ENCODE measurements at places on chromosomes 3 and 15. TPM values are rescaled to one million over a fixed set of nuclear protein-coding genes. Genes with fewer than 3 reads are reported as not detected.
A peak's percentile ranks its signal among the peaks of the same experiment; 100 is the strongest.

LMCD1 gene
- total RNA-seq: 147 TPM

- H3K4me1 ChIP-seq: no peaks in the 10 kb centered on the region
- no peak overlapping the region for H3K27ac ChIP-seq
- peak; percentile 96 for DNase-seq
- H3K36me3 ChIP-seq: no peaks in the 10 kb centered on the region
- H3K4me3 ChIP-seq: no peak overlapping the region
- H3K27me3 ChIP-seq: no peaks in the 10 kb centered on the region
Observed at GRCh38 chr3:113287803-113288648, 76.7 kb downstream of the BOC start.

DNA sequence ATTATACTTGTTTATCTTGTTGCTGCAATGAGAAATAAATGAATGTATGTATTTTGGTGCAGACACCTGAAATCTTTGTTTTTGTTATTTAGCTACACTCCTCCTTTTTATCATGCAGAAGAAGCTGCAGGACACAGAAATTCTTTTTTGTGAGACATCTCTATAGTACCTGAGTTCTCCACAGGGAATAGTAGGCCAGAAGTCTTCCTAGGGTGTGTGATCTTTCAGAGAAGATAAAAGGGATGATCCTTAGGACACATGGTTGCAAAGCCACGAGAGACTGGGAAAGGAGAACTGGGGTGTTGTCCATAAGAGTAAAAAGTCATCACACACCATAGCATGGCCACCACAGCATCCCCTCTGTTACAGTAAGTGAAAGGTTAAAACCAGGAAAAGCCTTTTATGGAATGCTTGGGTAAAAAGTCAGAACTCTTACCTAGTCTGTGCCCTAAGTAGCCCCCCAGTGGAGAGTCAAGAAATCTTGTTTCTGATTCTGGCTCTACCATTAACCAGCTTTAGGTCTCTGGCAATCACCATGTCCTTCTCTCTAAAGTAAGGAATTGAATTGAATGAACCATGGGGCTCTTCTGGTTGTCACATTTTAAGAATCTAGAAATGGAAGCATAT, 31.9 kb upstream of the ADGRG7 start:
- no peak overlapping the region for H3K27ac ChIP-seq
- H3K4me1 ChIP-seq: no peaks in the 10 kb centered on the region
- H3K27me3 ChIP-seq: no peaks in the 10 kb centered on the region
- H3K36me3 ChIP-seq: no peaks in the 10 kb centered on the region
- no peak for DNase-seq

DNA sequence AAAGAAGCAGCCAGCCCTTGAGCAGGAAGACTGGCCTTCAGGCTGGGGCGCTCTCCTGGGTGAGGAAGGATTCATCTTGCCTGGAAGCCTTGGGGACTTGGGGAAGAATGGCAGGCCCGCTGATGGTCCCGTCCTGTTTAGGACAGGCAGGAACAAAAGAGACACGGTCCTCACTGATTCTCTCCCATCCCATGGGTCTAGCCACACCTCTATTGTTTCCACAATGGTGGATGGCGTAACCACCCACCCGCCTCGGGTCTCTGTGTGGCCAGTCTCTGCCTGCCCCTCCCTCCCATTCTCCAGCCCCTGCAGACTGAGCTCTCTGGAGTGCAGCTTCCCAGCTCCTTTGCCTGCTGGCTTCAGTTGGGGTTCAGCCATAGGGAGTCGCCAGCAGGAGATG, 284.3 kb downstream of the UACA start:
- H3K4me1 ChIP-seq: no peaks in the 10 kb centered on the region
- no peaks in the 10 kb centered on the region for H3K36me3 ChIP-seq
- no peak overlapping the region for H3K4me3 ChIP-seq
- H3K27me3 ChIP-seq: no peaks in the 10 kb centered on the region

EPHA6 gene
- 0.44 TPM for total RNA-seq

GRCh38 chr15:41286665-41287333, 45.6 kb downstream of the OIP5 start:
- H3K4me1 ChIP-seq: peaks cover 37% of the 10 kb centered on the region
- no peak for DNase-seq
- peaks cover 5% of the 10 kb centered on the region for H3K36me3 ChIP-seq
- H3K4me3 ChIP-seq: no peak overlapping the region

DNA sequence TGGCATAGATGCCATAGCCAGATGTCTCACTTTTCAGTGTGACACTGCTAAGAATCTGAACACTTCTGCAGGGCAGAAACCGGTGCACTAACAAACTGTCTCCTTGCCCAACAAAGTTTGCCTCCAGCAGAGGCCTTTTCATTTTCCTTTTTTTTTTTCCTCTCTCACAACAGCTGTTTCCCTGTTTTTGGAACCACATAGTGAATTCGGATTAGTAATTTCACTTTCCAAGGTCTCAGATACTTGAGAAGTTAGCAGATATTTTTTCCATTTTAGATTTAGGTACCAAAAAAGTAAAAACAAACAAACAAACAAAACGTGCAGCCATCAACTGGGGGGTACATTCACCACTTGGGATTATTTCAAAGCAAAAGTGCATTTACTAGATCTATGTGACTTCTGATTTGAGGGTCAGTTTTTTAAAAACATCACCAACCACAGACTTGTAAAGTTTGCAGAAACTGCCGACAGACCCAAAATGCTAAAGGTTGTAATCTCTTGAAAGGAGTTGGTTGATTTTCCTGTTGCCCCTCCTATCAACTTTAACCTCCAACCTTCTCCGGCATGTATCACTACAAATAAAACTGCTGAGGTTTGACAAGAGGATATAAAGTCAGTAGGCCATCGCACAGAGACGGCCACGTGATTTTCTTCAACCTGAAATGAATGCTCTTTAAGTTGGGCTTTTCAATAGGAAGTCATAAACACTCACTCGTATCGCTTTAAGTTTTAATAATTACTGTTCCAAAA, 169.1 kb downstream of the CDIN1 start:
- no peaks in the 10 kb centered on the region for H3K4me1 ChIP-seq
- H3K36me3 ChIP-seq: no peaks in the 10 kb centered on the region
- H3K4me3 ChIP-seq: no peak overlapping the region
- DNase-seq: no peak
- H3K27ac ChIP-seq: no peak overlapping the region

GRCh38 chr3:64873400-64873799, 185.6 kb upstream of the ADAMTS9 start:
- H3K4me1 ChIP-seq: peaks cover 14% of the 10 kb centered on the region
- no peak overlapping the region for H3K27ac ChIP-seq
- H3K27me3 ChIP-seq: no peaks in the 10 kb centered on the region
- H3K4me3 ChIP-seq: no peak overlapping the region
- H3K36me3 ChIP-seq: no peaks in the 10 kb centered on the region

DNA sequence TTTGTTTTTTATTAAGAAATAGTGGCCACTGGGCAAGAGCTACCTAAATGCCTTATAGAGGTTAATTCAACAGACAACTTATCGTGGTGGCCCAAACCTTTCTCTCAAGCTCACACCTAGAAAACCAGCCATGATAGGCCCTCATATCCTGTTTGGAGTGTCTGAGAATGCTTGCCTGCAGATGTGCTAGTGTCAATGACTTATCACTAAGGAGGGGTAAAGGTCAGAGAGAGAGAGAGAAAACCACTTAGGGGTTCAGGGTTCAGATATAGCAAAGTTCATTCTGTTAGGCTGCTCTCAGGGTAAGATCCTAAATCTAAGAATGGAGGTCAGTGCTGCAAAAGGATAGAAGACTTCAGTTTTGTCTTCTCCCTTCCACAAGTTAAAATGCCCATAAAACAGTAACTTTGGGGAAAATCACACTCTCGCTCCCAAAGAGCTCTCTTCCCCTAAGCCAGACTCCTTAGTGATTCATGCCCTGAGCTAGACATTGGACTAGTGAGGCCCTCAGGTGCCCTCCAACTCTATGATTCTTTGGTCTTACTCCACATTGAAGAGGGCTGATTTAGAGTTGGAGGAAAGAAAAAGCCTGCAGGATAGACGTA, 30.3 kb upstream of the B3GNT5 start:
- no peak for DNase-seq
- H3K27ac ChIP-seq: no peak overlapping the region
- no peak overlapping the region for H3K4me3 ChIP-seq
- no peaks in the 10 kb centered on the region for H3K36me3 ChIP-seq

GRCh38 chr3:26621906-26622620, 509 bp upstream of the LRRC3B start:
- H3K4me1 ChIP-seq: no peaks in the 10 kb centered on the region
- no peak overlapping the region for H3K27ac ChIP-seq
- DNase-seq: no peak

- peaks cover 20% of the 10 kb centered on the region for H3K27me3 ChIP-seq
Observed at GRCh38 chr3:53493963-53494791, at the start of gene CACNA1D. TSS of gene CACNA1D (plus strand) at chr3:53494611. CDS start at chr3:53495167, 556 bp downstream.

TRIM71 gene
- under 0.01 TPM for total RNA-seq

GRCh38 chr3:17025594-17026139, 140.9 kb downstream of the PLCL2 start:
- H3K4me1 ChIP-seq: no peaks in the 10 kb centered on the region
- no peak overlapping the region for H3K27ac ChIP-seq
- H3K36me3 ChIP-seq: no peaks in the 10 kb centered on the region
- H3K4me3 ChIP-seq: no peak overlapping the region
- no peak for DNase-seq
- H3K27me3 ChIP-seq: no peaks in the 10 kb centered on the region

C3orf52 gene
- total RNA-seq: 6.6 TPM

GRCh38 chr3:164918905-164919304, 159.4 kb downstream of the SI start:
- no peak overlapping the region for H3K4me3 ChIP-seq
- H3K27me3 ChIP-seq: no peaks in the 10 kb centered on the region
- DNase-seq: no peak
- H3K36me3 ChIP-seq: no peaks in the 10 kb centered on the region
- H3K27ac ChIP-seq: no peak overlapping the region

DNA sequence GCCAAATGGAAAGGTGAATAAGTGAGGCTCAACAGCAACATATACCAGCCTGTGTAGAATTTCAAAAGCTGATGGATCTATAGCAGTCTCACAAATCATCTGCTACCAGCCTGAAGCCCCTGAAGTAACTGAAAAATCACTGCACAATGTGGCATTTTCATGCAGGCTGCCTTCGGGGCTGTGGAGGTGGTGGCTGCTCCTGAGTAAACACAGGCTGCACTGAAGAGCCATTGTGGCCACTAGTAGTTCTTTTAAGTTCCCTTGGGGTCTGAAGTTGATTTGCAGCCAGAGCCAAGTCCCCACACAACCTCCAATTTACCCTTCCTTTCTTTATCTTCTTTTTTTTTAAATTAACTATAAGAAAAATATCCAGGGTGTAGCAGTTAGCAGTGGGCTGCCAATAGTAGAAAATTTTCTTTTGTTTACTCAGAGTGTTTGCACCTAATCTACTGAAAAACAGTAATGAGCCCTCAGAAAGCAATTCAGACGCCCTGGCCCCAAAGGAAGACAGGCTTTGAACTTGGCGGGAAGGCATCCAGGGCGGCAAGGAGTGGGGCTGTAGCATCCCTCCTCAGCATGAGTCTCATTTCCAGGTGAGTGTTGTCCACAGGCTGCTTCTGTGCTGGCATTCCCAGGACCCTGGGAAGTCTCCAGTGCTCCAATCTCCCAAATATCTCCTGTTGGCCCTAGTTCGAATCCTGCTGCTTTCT, 13.3 kb upstream of the SUSD5 start:
- no peaks in the 10 kb centered on the region for H3K4me1 ChIP-seq
- DNase-seq: no peak
- no peak overlapping the region for H3K4me3 ChIP-seq
- H3K36me3 ChIP-seq: no peaks in the 10 kb centered on the region
- no peaks in the 10 kb centered on the region for H3K27me3 ChIP-seq
- H3K27ac ChIP-seq: no peak overlapping the region

RTP1 gene
- total RNA-seq: not detected

GRCh38 chr3:183527428-183528379, 27.8 kb downstream of the KLHL6 start:
- no peaks in the 10 kb centered on the region for H3K27me3 ChIP-seq
- no peak overlapping the region for H3K27ac ChIP-seq
- no peak for DNase-seq
- H3K4me3 ChIP-seq: no peak overlapping the region

DNA sequence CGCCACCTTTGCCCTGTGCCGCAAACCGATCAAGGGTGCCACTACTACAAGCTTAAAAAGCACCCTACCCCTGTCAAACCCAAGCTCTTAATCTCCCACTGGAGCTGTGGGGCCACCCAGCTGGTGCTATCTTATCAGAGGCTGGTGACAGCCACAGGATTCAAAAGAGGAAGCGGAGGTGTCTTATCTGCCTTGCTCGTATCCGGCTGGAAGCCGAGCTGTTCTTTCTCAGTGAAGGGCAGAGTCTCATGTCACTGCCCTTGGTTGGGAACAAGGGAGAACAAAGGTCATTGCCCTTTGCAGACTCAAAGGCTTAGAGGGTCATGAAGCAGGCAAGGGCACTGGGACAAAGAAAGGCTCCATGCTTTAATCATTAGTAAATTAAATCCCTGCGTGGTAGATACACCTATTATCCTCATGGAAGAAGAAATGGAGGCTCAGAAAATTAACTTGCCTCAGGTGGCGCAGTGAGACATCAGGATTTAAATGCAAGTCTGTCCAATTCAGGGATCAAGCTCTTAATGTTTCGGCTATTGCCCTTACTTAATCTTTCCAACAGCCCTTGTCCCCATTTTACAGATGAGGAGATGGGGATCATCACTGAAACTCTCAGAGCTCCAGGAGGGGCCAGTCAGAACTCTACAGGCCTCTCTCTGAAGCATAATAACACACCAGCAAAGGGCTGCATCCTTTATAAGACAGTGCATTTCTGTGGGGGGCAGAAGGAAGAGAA, 360.0 kb upstream of the PROK2 start:
- H3K27me3 ChIP-seq: no peaks in the 10 kb centered on the region
- H3K27ac ChIP-seq: no peak overlapping the region
- no peak for DNase-seq
- no peaks in the 10 kb centered on the region for H3K36me3 ChIP-seq

GRCh38 chr3:115789481-115789880, 166.2 kb downstream of the GAP43 start:
- H3K36me3 ChIP-seq: no peaks in the 10 kb centered on the region
- H3K4me3 ChIP-seq: no peak overlapping the region
- H3K4me1 ChIP-seq: peaks cover 5% of the 10 kb centered on the region
- H3K27me3 ChIP-seq: no peaks in the 10 kb centered on the region
- DNase-seq: no peak

CDHR4 gene
- not detected for total RNA-seq
